ENCODE measurements at places on chromosomes 12 and 14.

DNA sequence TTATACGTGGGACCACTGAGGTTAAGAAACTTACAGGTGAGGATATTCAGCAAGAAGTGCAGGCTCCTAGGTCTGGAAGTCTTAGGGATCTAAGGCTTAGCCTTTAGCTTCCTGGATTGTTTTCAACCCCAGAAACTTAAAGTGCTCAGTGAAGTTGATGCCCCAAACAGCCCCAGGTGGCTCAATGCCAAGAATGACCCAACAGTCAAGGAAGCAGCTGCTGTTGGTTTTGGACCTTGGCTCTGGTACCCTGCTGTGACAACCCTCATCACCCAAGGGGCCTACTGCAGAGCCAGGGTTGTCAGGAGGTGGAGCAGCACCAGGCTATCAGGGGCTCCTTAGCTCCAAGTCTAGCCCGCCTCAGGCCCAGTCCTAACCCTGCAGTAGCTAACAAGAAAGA is 36.8 kb downstream of the VDR start:
- no peak for DNase-seq

DNA sequence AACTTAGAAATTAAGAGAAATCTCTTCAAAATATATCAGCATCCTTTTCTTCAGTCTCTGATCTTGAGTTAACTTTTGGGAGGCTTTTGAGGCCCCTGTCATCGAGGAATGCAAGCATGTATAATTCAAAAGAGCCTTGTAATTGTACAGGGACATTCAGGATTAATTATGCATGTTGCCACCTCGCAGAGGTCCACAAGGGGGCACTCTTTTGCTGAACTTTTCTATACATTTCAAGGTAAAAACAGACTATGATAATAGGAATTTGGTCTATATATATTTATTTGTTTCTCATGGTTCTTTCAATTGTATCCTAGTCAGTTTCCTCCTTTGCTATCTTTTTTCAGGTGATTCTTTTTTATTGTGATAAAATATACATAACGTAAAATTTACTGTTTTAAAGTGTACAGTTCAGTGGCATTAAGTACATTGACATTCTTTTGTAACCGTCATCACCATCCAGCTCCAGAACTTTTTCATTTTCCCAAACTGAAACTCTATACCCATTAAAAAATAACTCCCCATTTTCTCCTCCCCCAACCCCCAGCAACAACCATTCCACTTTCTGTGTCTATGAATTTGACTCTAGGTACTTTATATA is 47.0 kb upstream of the SLC2A13 start:
- no peak for DNase-seq

DNA sequence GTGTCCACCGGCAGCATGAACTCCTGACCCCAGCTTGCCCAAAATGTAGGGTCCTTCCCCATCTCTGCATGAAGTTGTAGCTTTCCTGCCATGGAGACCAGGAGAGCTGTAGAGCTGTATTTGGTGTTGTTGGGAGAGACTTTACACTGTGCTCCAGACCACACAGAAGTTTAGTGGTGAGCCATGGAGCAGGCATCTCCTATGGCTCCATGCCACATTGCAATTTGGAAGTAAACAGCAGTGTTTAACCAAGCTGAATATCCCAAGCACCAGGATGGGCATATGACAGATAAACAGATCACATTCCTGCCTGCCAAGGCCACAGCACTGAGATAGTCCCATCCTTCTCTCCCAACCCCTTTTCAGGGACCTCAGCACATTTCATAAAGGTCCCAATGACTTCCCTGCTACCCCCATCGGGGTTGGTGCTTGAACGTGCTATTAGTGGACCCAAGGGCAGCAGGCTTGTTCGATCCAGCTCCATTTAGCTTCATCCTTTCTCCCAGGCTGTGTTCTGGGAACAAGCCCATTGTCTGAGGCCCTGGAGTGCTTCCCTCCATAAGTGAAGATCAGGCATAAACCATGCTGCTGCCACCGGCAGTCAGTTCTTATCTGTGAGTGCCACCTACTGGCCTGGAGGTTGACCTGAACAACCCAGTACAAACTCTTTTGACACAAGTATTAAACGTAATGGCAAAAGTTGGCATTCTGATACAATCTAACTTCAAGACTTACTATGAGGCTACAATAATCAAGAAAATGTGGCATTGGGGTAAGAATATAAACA is 172.3 kb upstream of the ATXN7L3B start:
- DNase-seq: no peak

GRCh38 chr12:131218923-131219669 is 265.4 kb downstream of the ADGRD1 start:
- no peak for DNase-seq
